ENCODE measurements at places on chromosomes 1 and 21.

DNA sequence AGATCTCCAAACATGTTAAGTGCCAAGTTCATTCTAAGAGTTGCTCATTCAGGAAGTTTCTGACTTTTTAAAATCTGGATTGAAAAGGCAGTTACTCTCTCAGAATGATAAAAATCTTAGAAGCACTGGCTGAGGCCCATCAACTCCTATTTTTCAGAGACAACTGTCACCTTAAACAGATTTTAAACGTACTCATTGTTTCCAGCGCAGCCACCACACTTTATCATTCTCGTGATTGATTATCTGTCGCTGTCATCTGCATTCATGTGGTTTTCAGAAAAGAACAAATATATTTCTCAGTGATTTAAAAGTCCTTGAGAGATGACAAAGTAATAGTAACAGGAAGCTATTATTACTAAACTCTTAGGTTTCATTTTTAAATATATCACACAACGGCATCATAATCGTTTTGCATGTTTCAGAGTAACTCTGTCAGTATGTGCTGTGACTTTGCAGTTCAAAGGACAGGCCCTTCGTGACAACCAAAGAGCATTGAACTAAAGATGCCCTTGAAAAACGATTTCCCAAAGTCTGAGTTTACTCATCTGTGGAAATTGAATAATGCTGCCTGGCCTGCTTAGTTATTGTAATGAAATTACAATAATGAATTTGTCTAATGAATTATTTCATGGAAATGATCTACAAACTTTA is 14.9 kb upstream of the KCNK1 start:
- DNase-seq: no peak

- no peak for DNase-seq
Measured at GRCh38 chr1:25467193-25467592, 36.5 kb downstream of the MACO1 start.

DNA sequence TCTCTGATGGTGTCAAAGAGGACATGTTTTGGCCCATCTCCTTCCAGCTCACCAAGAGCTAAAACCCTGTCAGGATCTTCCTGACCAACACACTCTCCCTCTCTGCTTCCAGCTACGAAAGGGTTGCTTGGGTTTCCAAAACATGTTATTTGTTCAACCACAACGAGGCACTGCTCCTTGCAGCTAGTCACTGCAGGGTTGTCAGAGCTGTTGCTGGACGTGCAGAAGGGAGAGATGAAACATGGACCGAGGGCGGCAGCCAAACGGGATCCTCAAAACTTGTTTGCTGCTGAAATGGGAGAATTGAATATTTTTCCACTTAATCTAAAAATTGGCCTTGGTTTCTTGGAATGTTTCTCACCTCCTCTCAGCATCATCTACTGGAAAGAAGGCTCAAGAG is 12.4 kb downstream of the ZBTB18 start:
- DNase-seq: no peak

DNA sequence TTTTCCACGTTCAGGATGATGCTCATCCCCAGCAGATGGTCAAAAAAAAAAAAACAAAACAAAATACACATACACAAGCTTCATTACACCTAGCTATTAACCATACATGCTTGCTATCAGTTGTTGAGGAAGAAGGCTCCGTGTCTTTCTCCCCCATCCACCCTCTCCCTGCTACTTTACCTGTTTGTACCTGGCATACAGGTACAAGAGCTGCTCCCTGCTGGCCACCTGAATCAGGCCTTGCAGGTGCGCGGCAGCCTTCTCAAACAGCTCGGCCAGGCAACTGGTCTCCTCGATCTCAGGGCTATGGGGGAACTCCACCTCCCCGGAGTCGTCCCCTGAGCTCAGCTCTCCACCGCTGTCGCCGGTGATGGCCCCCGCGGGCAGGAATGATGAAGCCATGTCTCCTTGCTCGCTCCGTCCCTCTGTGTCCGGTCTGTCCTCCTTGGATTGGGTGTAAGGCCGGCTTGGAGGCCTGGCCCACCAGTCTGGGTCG is 464 bp downstream of the ACBD6 start:
- no peak for DNase-seq

DNA sequence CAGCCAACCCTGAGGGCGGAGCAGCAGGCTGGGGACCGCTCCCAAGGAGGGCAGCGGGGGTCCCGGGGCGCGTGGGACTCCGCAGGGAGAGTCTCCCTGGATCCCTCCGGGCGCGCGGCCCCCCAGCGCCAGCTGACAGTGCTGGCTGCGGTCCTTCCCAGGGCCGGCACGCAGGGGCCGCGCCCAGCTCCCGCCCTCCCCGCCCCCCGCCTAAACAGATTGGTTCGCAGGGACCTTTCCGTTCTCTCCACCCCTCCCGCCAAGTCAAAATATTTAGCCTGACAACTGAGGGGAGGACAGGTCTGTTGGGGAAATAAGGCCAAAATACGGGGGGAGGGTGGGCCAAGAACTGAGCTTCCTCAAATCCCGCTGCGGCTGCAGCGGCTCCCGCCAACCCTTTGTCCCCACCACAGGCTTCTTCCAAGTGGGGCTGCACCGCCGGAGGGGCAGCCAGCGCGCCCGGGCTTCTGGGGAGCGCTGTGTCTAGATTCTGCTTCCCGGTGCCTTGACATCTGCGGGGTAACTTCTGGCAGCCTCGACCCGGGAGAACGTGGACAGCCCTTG is at the start of gene INSRR:
INSRR (minus strand) TSS at position 159 of the 564 bp plus-strand sequence. CDS start 496 bp downstream, outside the sequence.
- DNase-seq: no peak

- no peak for DNase-seq
Measured at GRCh38 chr1:193411215-193411614, 224.8 kb upstream of the B3GALT2 start.

DNA sequence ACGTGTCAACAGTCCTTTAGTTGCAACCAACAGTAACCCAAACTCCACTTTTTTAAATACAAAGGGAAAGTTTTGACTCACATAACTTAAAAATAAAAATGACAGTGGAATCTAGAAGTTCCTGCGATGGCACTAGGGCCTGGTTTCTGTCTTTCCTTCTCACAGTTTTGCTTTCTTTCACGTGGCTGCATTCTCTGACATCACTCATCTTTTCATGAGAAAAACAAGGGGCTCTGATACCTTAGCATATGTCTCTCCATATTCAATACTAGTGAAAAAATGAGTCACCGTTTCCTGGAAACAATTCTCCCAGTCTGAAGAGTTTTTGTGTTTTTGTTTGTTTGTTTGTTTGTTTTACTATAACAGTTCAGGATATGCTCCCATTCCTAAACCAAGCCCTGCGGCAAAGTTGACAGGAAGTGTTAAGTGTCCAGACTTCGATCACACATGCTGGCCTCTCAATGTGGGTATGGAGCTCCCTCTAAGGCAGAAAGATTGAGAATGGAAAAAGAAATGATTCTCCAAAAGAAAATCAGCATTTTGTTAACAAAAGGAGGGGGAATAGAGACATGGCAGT is 483.3 kb downstream of the TTLL7 start:
- no peak for DNase-seq

- DNase-seq: no peak
Measured at GRCh38 chr1:177863796-177864195, 106.1 kb downstream of the SEC16B start.

DNA sequence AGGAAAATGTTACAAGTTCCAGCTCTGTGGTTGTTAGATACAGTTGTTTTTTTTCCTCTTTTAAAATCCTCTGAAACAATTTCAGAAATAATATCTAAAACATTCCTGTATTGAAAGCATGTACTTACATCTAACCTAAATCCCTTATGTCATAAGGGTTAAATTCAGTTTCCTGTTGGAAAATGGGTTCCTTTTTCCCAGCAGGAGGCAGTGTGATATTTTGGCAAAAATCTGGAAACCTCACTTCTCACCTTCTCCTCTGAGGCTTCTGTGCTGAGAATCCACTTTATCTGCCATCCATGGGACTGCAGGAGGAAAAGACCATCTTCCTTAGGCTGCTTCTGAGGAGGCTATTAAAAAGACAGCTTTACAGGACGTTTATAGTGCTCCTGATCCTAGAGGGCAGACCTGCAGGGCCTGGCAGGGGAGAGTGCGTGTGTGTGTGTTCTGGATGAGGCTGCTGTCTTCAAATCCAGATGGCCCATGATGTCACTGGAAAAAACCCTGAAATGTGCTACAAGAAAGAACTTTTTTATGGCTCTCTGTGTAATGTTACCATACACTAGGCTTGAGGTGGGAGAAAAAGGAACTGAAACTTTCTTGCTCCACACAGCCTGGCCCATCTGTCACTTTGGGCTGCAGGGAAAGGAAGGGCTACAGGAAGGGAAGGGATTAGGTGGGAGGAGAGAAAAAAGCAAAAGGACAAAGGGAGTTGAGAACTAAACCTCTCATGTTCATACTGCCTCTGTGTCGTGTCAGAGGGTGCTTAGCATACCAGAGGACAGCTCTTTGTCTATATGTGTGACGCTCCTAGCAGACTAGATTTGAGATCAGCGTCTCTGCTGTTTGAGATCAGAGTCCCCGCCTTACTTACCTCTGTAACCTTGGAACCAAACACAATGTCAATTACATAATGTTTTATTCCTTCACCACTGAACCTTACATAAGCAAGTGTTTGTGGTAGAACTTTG is 379.2 kb upstream of the SPAG17 start:
- DNase-seq: no peak

DNA sequence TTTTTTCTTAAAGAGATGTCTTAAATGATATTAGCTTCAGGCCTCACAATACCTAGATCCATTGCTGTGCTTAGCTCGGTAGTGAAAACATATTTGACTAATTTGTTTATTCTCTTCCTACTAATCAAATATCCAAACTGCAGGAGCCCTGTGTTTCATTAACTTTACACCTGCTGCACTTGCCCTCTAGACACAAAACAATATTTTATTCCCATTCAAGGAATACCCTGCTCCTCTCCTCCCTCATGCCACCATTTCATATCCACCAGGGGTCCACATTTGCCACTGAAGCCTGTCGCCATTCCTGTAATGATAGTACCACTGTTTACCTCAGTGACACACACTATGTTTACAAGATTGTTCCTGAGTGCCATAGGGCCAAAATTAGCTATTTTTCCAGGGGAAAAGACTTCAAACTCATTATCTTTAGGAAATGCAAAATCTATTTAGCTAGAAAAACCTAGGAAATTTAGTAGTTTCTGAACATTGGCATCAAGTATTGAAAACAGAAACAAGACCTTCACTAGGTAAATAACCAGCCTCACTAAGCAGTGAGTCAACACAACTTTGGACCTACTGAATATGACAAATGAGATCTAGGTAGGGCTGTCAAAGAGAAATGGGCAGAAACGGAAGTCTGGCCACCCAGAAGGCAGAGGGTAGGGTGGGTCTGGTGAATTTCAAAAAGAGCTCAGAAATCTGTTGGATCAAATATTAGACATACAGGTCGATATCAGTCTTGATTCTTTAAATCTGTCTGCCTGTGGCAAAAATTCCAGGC is 134.6 kb upstream of the KCNK1 start:
- no peak for DNase-seq

- DNase-seq: no peak
Measured at GRCh38 chr1:229230140-229230892, 40.6 kb upstream of the RAB4A start.

DNA sequence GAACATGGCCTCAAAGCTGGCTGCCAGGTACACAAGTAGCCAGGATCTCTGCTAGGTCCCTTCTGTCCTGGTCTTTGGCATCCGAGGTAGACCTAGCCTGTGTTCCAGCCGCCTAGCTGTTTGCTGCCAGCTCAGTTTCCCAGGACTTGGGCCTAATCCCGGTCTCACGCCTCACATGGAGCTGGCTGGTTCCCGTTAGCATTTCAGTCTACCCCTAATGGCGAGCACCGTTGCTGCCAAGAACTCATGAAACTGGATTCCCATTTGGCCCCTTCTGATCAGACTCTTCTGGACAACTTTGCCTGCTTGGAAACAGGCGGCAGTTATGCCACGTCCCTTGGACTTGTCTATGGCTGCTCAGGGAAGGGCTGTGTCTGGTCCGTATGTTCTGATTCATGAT is 26.2 kb upstream of the HHAT start:
- no peak for DNase-seq
